DMS153 (cell line): ENCODE measurements at places on chromosomes 2 and 18.

- DNase-seq: no peak
Measured at GRCh38 chr2:53452957-53453748, 314.5 kb upstream of the CHAC2 start.

- no peak for DNase-seq
Measured at GRCh38 chr18:50659091-50660003, 99.5 kb downstream of the MAPK4 start.

DNA sequence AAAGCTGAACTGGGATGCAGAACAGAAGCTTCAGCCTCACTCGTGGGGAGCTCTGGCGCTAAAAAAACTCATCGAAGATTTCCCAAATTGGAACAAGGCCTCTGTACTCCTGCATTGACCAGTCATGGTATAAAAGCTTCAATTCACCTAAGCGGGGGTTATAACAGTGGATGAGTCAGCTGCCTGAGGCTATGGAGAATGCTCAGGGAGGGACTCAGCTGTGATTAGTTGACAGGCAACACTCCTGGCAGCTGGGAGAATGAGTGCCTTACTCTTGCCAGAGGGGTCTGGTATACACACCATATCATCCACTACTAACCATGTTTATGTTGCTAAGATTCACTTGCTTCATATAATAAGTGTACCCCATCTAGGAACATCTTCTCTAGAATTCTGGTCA, 350.6 kb upstream of the VRK2 start:
- DNase-seq: no peak

DNA sequence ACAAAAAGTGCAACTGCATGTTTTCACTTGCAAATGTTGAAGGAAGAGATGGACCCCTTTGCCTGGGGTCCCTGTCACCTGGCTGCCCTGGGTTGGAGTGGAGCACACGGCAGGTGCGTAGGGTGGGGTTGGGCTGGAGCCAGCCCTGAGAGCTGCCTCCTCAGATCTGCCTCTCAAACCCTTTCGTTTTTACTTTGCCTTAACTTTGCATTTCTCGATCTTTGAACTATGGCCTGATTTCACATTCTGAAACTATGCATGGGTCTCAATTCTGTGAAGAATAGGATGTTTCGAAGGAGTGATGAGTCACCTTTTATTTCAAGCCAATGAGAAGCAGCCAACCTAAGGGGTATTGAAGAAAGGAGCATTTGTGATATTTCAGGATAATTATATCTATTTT, 132.8 kb downstream of the ACOXL start:
- DNase-seq: no peak

DNA sequence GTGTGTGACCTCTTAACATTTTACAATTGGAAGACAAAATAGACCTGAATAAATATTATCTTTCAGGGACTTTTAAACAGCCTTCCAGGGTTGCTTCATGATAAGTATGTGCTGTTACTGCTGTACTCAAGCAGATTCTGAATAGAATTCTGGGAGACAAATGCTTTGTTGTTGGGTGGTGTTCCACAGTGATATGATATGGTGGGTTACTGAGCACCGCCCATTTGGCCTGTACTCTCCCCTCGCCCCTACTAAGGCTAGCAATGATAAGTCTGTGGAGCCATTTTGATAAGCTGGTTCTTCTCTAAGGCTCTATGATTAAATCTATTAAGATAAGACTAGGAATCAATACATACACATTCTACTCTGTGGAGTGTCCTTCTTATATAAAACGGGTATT, 89.8 kb upstream of the ITGA4 start:
- DNase-seq: no peak

DNA sequence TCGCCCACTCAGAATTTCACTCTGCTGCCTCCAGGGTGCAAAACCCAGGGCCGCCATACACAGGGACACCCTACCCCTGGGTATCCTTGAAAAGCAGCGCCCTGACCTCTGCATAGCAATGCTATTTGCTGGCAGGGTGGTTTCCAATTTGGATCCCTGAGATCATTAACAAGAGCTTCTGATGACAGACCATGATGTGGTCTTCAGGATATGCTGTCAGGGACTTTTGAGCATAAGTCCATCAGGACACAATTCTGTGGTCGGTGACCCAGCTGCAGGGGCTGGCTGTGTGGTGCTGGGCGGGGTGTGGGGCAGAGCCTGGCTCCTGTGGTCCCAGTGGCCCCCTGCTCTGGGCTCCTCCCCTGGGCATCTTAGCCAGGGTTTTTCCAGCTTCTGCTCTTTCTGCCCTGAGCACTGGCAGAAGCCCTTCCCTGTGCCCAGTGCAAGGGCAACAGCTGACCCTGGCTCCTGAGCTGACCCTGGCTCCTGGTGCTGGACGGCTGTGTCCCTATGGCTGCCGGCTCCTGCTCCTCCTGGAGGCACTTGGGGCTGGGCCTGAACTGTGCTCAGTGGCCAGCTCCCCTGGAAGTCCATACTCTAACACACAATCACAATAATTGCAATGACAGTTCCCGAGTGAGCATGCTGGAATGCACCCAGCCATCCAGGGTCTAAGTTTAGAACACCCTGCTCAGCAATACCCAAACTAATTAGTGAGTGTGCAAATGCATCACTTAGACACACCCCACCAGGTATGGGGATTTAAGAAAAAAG, 271.5 kb downstream of the HDAC4 start:
- no peak for DNase-seq

DNA sequence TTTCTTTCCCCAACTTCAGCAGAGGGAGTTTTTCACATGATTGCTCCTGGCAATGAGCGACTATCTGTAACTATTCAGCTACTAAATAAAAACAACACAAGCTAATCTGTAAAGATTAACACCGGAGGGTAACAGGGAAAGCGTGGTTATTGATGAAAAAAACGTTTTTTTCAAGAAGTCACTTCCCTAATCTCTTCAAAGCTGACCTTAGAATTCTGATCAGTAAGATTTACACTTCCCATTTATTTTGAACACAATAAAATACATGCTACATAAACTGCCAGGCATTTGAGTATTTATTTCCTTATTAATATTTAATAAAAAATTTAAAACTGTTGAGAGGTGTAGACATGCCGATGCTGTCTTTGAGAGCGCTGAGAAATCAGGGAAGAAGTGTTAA, 207.4 kb upstream of the HDAC4 start:
- DNase-seq: no peak

DNA sequence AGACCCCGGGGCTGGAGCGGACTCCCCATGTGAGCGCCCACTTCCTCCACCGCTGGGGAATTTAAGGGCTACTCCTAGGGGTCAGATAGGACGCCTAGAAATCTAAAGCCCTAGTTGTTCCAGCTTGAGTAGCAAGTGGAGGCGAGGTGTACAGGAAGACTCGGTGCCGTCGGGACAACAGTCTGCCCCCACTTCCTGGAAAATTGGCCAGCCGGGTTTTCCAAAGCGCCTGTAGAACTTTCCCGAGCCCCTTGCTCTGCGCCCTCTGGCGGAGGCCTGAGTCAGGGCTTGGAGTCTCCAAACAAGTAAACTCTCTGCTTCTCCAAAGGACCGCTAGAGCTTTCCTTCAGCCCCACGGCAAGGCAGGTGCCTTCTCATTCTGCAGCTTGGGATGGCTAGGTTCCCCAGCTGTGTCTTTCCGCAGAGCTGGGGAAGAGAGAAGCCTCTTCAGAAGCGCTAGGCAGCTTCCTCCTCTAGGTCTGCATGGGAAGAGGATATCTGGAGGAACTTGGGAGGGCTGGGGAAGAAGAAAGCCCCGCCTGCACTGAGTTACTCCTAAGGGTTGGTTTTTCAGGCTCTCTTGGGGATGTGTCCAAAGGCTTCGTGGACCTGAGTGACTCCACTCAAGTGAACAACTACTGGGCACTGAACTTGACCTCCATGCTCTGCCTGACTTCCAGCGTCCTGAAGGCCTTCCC, 681 bp downstream of the SPR start:
- DNase-seq: peak; percentile 87

GRCh38 chr2:200689115-200689514, 103.3 kb downstream of the AOX1 start:
- DNase-seq: no peak

DNA sequence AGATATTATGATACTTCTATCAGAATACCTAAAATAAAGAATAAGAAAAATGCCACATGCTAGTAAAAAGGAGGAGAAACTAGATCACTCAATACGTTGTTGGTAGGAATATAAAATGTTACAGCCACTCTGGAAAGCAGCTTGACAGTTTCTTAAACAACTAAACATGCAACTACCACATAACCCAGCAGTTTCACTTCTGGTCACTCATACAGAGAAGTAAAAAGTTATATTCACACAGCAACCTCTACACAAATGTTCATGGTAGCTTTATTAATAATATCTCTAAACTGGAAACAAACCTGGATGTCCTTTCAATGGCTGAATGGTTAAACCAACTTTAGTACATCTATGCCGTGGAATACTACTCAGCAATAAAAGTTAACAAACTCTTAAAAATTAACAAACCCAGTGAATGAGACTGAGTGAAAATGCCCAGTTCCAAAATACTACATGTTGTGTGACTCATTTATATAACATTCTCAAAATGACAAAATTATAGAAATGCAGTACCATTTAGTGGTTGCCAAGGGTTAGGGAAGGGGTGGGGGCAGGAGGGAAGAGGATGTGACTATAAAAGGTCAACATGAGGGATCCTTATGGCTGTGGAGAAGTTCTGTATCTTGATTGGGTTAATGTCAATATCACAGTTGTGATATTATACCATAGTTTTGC, 124.1 kb downstream of the MMADHC start:
- DNase-seq: no peak

GRCh38 chr2:212299943-212300342, 238.7 kb downstream of the ERBB4 start:
- DNase-seq: no peak

DNA sequence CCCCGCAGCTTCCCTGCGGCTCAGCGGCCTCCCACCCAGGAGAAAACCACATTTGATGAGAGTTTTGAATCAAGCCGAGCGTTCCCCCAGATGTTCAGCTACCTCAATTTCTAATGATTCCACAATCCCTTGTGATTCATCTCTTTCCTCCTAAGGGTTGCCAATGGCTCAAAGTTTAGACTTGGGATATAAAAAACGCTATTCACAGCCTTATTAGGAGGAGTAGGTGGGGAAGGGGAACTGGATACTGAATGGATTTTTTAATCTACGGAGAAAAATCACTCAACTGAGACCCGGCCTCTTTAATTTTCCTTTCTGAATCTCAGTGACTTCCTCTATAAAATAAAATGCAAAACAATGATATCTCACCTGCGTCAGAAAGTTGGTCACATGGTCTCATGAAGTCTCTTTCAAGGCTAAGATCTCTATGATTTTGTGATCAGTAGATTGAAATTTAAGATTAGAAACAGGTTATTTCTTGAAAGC, 192.6 kb upstream of the TCF4 start:
- DNase-seq: no peak

DNA sequence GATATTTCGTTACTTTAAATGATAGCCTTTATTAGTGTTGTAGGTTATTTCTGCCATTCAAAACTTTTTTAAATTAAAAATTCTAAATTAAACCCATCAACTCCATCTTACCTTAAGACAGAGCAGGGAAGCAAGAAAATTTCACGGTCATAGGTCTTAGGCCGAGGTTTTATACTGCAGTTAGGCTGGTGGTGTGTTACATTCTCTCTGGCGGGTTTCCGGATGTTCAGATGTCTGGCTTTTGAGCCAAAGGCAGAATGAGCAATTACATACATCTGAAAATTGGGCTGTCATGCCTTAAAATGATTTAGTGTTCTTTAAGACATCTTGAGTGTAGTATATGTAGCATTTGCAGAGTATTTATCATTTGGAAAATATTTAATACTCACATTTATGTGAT, 27.9 kb downstream of the GLS start:
- DNase-seq: no peak

GRCh38 chr2:38666556-38666910, 619 bp downstream of the GALM start:
- no peak for DNase-seq

DNA sequence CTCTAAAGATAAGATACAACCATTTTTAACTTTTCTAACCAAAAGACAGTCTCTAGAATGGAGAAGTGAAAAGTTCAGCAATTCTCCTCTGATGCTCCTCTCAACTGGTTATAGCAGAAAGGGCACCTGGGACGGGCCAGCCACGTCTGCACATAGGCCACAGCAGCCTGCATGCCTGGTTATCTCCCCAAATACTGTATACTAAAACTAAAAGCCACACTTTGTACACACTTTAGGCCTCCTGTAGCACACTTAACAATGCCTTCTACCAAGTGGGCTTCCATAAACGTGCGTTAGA, 179.1 kb downstream of the ANKRD44 start:
- DNase-seq: no peak

DNA sequence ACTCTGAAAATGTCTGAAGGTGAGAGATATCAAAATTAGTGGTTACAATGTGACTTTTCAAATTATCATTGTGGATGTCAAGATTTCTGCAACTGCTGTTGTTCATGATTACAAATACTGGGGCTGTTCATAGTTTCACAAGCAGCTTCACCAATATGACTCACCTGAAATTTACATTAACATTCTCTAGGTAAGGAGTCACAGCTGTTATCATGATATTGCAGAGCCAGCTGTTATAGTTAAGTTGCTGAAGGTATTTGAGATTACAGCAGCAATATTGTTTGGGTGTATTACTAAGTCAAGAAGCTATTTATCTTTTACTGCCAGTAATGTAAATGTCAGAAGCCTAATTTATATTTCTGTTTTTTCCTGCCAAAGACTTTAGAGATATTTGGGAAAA, 140.0 kb downstream of the MC4R start:
- DNase-seq: no peak

- DNase-seq: no peak
Measured at GRCh38 chr2:62383846-62384245, 122.1 kb downstream of the TMEM17 start.

DNA sequence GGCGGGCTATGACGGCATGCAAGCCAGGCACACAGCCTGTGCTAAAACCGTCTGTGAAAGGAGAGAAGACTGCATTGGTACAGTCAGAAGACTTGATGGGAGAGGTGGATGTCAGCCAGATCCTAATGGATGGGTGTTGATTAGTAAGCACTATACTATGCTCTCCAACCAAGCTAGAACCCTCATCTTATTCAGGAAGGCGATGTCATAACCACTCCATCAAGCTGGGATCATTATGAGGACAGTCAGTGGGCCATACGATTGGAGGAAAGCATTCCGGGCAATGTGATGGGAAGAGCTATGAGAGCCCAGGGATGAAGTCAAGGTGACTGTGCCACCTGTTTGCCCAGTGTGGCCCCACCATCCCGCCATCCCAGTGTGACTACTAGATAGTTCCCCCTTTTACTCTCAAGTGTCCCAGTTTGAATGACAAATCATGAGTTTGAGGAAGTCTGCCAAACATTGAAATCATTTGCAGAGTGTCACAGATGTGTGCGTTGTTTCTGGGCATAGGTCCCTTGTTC, 66.4 kb downstream of the MRPS9 start:
- DNase-seq: no peak

- no peak for DNase-seq
Measured at GRCh38 chr2:48694149-48694548, 61.4 kb downstream of the LHCGR start.
